ENCODE measurements at places on chromosomes 4 and X.

DNA sequence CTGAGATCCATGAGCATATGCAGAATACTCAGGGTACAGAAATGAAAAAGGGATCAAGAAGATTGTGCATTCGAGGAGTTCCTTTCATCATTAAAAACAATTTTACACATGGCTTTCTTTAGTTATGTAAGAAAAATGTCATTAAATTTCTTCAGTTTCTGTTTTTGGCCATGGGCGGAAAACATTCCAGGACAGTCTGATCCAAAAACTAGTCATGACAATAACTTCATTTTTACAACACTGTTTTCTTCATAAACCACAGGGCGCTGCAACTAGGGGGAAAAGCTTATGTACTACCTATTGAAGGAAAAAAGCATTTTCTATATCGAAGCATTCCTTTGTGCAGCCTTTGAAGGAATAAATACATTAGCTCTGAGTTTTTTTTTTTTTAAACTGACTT lies 28.2 kb downstream of the IL13RA1 start:
- DNase-seq, result no peak

GRCh38 chr4:10086506-10087120 lies 30.0 kb downstream of the WDR1 start:
- no peak for DNase-seq

DNA sequence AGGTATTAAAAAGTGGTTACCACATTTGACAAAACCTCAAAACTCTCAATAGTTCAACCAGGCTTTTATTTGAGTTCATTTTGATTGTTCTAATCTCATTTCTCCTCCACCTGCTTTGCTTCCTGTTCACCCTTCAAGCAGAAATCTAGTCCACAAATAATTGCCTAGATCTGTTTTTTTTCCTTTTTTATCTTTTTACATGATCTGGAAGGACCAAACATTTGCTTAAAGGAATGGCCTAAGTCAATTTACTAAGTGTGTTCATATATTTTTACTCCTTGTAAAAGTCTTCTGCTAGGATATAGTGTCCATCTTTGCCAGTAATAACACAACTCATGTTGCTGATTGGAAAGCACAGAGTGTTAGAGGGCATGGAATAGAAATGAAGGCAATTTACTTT lies 26.2 kb upstream of the VEGFD start:
- no peak for DNase-seq

- DNase-seq, result no peak
These were observed 94.2 kb downstream of the KDR start for GRCh38 chr4:55031158-55031557.

GRCh38 chr4:77040270-77040669 lies 35.5 kb downstream of the CCNI start:
- no peak for DNase-seq

DNA sequence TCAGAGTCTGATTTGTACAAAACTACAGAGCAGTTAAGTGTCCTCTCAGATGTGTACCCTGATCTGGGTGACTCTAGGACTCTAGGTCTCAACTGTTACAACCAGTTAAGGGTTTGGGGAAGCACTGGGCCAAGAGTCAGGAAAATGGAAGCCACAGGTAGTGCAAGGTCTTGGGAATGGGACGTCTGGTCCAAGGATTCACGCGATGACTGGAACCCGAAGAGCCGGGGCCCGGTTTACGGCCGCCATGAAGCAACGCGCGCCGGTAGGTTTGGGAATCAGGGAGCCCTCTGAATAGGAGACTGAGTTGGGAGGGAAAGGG lies 321 bp upstream of the HPRT1 start:
- no peak for DNase-seq

DNA sequence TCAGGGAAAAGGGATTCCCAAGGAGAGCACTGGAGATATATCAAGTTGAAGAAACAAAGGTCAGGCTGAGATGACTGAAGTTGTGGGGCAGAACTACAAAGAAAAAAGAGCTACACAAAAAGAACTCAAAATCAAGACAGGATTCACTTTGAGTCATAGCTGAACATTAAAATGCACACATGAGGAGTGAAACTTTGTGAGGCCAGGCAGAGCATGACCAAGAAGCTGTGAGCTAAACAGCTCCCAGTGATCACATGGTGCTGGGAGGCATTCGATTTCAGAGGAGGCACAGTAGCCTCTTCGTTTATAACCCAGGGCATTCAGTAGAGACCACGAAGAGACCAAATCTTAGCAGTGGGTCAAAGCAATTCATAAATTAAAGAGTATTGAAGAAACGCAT lies 145.3 kb downstream of the ATRX start:
- no peak for DNase-seq
